ENCODE measurements at places on chromosomes 1 and 21. TPM values are rescaled to one million over a fixed set of nuclear protein-coding genes. Genes with fewer than 3 reads are reported as not detected.

The LAMC2 gene
- polyA plus RNA-seq: 7.7 TPM

The CSF3R gene
- 2.0 TPM for polyA plus RNA-seq

The LYST gene
- 13.2 TPM for polyA plus RNA-seq

The EVA1C gene
- 2.4 TPM for polyA plus RNA-seq

The ATPAF1 gene
- polyA plus RNA-seq: 116 TPM

The CASQ1 gene
- 0.15 TPM for polyA plus RNA-seq

The LCE2B gene
- polyA plus RNA-seq: not detected

The ZNF678 gene
- 16.3 TPM for polyA plus RNA-seq

The GRIK1 gene
- 2.5 TPM for polyA plus RNA-seq

The TTC34 gene
- polyA plus RNA-seq: 0.46 TPM

The HCN3 gene
- polyA plus RNA-seq: 9.3 TPM

The MCOLN2 gene
- polyA plus RNA-seq: 0.58 TPM

DNA sequence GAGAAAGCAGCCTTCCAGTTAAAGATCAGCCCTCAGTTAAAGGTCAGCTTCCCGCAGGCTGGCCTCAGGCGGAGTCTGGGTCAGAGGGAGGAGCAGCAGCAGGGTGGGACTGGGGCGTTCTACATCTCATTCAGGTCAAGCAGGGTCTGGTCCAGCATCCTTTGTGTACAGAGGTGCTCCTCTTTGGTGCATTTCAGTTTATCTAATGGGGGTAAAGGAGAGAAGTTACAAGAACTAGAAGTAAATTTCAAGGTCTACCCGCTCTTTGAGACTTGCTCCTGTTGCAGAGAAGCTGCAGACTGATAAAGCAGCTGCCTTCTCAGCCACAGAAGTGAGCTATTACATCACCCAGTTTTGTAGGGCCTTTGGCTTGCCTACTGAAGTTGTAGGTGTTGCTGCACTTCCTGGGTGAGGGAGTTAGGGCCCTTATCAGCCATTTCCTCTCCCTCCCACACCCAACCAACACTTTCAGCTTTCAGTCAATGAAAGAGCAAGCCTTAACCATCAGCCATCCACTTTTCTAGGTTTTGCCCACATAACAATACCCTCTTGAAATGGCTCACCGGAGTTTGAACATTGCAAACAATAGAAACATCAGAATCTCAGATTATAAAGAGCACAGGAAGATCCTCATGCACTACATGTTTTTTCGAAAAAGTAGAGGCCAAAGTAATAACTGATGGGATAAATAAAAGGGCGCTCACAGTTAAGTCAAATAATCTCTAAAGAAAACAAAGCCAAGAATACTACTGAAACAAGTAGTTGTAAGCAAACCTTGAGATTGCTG is 2.8 kb upstream of the NUP210L start:
- no peak for DNase-seq

GRCh38 chr1:81237473-81238089 is 563.2 kb upstream of the ADGRL2 start:
- DNase-seq: no peak

- DNase-seq: no peak
Observed at GRCh38 chr21:36747815-36748383, 49.0 kb downstream of the SIM2 start.

DNA sequence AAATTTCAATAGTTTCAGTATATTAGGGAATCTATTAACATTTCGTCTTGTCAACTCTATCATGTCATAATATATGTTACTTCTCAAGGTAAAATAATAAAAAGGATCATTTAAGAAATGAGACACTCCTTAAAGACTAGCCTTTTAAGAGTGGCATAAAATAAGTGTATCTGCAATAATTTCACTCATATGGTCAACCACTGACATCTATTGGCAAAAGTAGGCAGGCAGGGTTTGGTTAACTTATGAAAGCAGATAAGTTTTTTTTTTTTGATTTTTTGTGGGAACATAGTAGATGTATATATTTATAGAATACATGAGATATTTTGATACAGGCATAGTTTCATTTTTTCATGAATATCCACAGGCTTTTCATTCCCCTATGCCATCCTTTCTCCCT is 5.5 kb upstream of the RGS21 start:
- no peak for DNase-seq

DNA sequence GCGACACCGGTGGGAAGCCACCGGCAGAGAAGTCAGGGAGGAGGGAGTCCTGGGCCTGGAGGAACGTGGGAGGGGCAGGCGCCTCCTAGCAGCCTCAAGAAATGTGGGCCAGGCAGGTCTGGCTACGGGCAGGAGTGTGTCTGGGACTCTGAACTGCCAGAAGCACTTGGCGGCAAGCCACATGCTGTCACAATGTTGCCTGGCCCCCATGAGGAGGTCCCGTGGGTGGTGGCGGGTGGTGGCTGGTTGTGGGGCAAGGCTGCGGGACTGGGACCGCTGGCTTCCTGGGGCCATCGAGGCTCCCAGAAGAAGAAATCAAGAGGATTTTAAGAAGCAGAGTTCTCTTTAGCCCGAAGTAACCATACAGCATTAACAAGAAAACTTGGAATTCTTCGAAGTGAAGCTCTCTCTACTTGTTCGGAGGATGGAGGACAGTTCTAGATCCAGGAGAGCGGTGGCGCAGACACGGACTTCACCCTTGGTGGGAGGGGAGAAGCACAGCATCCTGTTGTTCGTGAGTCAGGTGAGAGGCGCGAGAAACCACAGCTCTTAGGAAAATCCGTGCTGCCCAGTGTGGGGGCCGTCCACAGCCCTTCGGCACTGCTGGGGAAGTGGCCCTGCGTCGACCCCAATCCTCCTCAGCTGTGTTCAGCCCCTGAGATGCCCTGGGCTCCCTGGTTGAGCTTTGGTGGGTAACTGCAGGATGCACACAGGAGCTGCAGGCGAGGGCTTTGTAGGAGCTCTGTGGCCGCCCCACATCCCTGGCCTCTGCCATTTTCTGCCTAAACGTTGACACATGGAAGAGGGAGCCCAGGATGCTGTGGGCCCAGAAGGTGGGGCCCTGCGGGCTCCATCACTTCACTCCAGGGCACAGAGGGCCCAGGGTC is 12.4 kb downstream of the SKI start:
- DNase-seq: no peak

DNA sequence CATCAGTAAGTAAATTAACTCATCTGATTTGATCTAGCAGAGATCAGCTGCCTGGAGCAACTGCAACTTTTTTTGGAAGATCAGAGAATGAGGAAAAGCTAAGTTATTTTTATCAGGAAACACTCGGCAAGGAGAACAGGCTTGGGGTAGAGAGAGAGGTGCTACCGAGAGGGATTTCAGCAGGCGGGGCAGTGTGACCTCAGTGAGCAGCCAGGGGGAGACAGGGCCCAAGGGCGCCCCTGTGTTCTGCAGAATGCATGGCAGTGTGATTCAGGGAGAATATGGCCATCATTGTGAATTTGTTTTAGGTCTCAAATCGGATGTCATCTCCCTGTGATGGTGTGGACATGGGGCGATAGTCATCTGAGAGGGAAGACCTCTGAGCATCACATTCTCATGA is 484.1 kb upstream of the VAMP3 start:
- no peak for DNase-seq

DNA sequence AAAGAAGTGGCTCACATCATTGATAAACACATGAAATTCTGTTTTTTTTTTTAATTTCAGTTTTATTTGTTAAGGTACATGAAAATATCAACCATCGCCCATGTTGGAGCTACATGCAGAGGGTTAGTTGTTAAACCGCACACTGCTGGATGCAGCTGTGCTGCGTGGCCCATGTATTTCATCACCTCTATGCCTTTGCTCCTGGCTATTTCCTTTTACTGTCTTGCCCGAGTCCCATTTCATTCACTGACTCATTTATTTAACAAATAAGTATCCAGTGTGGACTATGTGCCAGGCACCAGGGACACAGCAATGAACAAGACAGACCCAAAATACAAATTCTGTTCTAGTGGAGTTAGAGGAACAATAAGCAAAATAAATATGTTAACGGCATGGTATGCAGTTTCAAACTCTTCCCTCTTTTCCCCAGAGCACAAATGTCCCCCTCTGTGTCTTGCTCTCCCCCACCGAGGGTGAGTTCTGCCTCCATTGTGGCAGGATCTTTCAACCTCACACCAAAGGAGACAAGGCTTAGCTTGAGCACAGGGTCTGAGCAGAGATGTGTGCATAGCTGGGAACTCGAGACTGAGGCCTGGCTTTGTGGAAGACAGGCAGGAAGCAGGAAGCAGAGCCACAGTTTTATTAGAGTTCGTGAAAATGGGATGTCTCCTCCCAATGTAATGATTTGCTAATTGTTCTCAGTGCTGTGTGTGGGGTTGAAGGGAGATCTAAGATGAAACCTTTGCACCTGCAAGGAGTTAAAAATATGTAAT is 44.6 kb downstream of the MAN1C1 start:
- no peak for DNase-seq

GRCh38 chr1:37671261-37671660 is 21.1 kb upstream of the CDCA8 start:
- no peak for DNase-seq

- DNase-seq: no peak
Observed at GRCh38 chr1:185821612-185822385, 87.6 kb downstream of the HMCN1 start.

- DNase-seq: no peak
Observed at GRCh38 chr1:53349968-53350852, 22.3 kb upstream of the LRP8 start.

- no peak for DNase-seq
Observed at GRCh38 chr21:45029298-45029947, 45.0 kb upstream of the ADARB1 start.

DNA sequence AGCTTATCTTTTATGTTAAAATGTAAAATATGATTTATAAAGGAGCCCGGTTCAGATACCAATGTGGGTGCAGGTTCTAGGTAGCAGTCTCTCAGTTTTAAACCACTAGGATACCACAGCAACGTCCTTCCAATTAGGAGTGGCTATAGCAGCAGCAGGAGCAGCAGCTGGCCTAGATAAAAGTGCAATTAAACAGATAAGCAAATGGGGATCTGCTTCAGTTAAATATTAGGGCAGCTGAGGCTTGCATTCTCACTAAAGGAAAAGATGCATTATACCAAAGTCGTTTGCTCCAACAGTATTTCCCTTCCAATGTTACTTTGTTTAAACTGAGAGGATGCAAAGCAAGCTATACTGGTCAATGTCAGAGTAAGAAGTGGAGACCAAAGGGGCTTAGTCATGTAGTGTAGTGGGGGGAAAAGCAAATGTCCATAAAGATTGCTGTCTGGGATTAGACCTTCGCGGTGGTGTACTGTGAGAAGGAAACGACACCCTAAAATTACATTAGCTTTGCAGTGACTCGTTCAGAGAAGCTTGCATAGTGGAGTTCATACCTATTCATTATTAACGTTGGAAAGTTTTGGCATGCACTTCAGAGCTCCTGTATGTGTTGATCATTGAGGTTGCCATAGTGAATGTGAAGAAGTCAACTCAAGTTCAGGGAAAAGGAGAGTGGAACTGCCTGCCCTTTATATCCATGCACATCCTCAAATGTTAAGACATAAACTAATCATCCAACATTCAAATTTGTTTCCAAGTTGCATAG is 272.2 kb downstream of the VAV3 start:
- no peak for DNase-seq

- no peak for DNase-seq
Observed at GRCh38 chr1:177281901-177282300, 111.1 kb downstream of the BRINP2 start.

- DNase-seq: no peak
Observed at GRCh38 chr1:172642970-172643369, 15.9 kb upstream of the FASLG start.

DNA sequence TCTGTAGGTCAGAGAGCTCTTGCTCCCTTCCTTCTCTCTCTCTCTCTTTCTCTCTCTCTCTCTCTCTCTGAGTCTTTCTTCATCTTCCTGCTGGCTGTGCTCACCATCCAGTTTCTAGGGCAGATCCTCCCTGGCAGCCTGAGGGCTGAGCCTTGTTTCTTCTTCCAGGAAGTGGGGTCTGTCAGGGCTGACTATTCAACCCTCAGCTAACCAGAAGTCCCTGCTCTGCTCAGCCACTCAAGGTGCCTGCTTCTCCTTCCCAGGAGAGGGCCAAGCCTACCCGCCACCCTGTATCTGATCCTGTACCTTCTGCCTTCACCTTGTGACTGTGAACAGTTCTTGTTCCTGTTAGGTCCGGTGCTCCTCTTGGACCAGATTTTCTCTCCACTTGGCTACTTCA is 107.6 kb upstream of the ETV3 start:
- DNase-seq: no peak

GRCh38 chr1:152907686-152908601 is at the start of gene IVL:
TSS of gene IVL (plus strand) at chr1:152908546. CDS start at chr1:152909798, 1,252 bp downstream.
- DNase-seq: no peak

- DNase-seq: no peak
Observed at GRCh38 chr1:174053826-174054225, 31.7 kb upstream of the RC3H1 start.

DNA sequence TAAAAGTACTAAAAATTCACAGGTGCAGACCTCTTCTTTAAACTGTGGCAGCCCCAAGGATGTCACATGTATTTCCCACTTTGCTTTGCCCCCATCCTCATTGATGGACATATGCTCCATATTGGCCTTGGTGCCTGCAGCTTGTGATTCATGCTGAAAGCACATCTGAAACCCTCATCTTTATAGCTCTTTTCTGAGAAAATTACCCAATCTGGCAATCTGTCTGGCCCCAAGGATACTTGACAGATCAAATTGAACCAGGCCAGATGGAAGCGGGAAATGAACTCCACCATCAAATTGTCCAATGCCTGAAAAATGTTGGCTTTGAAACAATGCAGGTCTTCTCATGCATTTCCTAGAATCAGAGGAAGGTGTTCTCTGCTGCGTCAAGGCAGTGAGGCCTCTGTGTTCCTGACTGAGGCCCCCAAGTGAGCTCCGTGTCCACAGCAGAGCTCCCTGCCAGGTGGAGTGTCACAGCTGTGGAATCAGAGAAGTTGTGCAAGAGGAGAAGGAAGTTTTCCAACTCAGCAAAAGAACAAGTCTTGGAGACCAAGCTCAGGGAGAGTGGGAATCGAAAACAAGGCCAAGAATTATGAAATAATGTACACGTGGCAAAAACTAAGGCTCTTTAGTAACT is 323.7 kb downstream of the PLPP3 start:
- no peak for DNase-seq

GRCh38 chr1:236207121-236207520 is 64.8 kb downstream of the GPR137B start:
- no peak for DNase-seq

DNA sequence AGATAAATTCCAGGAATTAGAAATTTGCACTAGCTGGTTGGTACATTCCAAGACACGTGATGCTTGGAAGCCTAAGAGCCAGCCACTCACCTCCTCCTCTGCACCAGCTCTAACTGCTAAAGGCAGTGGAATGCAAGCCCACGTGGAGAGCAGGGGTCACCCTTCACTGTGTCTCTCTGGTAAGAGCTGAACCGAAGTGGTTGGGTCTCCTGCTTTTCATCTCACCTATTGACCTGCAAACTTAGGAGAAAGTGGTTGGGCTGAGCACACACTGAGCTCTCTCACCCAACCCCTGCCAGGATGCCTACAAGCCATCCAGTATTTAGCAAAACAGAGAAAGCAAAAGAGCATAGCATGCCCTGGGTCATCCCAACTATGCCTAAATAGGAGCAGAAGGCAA is 19.3 kb downstream of the HAO2 start:
- no peak for DNase-seq

All from right renal cortex interstitium (tissue), 3 donors.